Stimulated activated CD8-positive, alpha-beta memory T cell treated with anti-CD3 and anti-CD28 coated beads, Interleukin-7, amount 100 ng/mL, for 48 hours (primary cell): ENCODE measurements at places on chromosomes 1 and 21.

- no peak for DNase-seq
Observed at GRCh38 chr1:170887726-170888125, 47.6 kb upstream of the MROH9 start.

DNA sequence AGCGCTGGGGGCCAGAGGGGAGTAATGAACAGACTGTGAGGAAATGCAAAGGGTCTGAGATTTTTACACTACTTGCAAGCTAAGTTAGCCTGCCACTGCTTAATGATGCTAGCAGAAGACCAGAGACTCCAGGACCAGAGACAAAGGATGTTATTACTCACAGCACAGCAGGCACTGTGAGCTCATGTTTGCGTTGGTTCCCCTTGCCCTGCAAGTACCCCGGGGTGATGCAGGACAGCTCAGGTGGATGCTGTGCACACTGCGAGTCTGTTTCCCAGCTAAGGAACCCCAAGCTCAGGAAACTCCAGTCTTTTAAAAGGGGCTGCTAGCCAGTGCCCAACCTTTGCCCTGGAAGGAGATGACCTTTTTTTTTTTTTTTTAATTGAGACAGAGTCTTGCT, 1.2 kb downstream of the FHAD1 start:
- no peak for DNase-seq

GRCh38 chr1:94069919-94070285, 51.0 kb downstream of the ABCA4 start:
- no peak for DNase-seq

GRCh38 chr1:211723273-211723672, 47.9 kb upstream of the NEK2 start:
- no peak for DNase-seq

DNA sequence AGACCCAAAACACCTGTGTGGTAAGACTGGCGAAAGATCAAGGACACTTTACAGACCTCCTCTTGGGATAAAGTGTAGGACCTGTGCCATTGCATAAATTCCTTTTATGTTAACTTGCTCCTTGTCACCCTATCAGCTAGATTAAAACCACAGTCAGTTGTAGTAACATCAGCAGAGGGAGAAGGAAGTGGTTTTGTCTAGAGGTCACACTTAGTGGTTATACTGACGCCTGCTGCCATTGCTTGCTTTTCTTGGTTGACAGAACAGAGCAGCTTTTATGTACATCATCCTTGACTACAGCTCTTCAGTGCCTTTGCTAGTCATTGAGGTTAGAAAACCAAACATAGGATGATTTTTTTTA, 101.4 kb downstream of the PBX1 start:
- no peak for DNase-seq

- no peak for DNase-seq
Observed at GRCh38 chr1:23577056-23578004, 18.0 kb upstream of the ID3 start.

GRCh38 chr1:206479183-206480125, 9.2 kb downstream of the IKBKE start:
- peak; percentile 59 for DNase-seq

GRCh38 chr1:147099192-147099591, 73.1 kb downstream of the PRKAB2 start:
- DNase-seq, result no peak

DNA sequence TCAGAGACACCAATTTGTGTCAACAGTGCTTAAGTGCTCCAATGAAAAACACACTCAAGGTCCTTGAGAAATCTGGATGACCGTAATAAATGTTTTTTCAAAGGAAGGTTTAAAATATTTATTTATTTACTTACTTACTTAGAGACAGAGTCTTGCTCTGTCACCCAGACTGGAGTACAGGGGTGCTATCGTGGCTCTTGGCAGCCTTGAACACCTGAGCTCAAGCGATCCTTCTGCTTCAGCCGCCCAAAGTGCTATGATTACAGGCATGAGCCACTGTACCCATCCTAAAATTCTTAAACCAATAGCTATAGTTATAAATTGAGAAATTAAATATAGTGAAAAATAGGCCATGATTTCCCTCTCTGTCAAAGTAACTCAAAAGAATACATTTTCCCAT, 17.3 kb upstream of the ERICH3 start:
- no peak for DNase-seq
